ENCODE measurements at places on chromosomes 4 and X.

GRCh38 chrX:68652326-68653170 lies 5.1 kb downstream of the STARD8 start:
- no peak for DNase-seq

DNA sequence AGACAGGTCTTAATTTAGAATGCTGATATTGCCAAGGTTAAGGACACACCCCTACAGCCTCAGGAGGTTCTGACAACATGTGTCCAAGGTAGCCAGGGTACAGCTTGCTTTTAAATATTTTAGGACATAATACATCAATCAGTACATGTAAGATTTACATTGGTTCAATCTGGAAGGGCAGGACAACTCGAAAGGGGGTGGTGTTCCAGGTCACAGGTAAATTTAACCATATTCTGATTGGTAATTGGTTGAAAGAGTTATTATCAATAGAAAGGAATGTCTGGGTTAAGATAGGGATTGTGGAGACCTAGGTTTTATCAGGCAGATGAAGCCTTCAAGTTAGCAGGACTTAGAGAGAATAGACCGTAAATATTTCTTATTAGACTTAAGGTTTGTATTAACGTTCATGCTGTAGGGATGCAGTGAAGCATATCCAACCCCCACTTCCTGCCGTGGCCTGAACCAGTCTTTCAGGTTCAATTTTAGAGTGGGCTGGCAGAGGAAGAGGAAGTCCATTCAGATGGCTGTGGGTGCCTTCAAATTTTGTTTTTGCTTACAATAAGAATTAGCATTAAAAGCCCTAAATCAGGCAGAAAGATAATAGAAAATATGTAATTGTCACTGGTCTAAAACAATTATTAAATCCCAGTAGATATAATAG lies 136.5 kb upstream of the GALNTL6 start:
- no peak for DNase-seq

GRCh38 chr4:94486372-94486801 lies 34.6 kb downstream of the PDLIM5 start:
- DNase-seq, result peak; percentile 34

DNA sequence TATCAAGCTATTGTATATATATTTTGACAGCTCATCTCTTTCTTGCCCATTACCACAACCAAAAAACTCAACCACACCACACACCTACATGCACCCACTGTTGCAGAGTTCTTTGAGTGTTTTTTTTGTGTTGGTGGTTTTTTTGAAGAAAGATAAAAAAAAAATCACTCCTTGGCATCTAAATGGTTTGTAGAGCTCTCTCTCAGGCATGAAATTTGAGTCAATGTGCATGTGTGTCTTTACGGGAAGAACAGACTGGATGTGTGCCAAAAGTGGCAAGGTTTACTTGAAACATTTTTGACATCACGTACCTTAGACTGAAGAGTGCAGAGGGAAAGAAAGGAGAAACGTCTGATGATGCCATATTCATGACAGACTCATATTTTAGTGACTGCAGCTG lies 154.2 kb downstream of the FHIP1A start:
- no peak for DNase-seq

- no peak for DNase-seq
Observed at GRCh38 chr4:139754938-139755337, 89.3 kb downstream of the MGST2 start.

DNA sequence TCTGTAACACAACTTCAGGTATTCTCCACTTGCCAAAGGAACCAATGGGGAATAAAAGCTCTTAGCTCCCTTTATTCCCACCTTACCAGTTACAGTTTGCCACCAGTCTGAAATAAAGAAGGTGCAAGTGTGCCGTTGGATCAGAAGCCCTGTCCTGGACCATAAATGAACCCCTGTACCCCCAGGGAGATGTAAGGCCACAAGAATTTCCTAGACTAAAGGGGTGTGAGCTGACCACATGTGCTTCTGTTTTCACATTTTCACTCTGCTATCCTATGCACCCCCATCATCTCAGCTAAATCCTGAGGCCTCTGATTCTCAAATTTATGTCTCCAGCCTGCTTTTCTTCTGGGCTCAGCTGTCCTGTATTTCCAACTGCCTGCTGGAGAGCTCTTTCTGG lies 221.2 kb downstream of the SPRY1 start:
- no peak for DNase-seq

- DNase-seq, result no peak
Observed at GRCh38 chr4:188872809-188873208, 733.6 kb downstream of the TRIML1 start.

- peak; percentile 37 for DNase-seq
Observed at GRCh38 chrX:134664202-134664601, 5.9 kb upstream of the PLAC1 start.

DNA sequence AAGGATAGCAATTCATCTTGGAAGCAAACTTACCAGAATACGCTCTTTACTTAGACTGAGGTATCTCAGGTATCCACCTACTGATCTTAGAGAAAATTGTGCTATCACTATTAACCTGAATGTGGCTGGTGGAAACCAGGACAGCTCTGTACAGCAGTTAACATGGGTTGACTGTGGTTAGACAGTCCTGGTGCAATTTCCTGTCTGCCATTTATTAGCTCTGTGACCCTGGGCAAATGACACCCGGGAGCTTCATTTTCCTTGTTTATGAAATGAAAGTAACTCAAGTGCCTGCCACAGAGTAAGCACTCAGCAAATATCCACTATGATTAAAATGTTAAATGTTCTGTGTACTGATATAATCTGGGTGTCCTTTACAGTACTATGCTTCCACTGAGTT lies 60.0 kb downstream of the SMC1A start:
- DNase-seq, result no peak

DNA sequence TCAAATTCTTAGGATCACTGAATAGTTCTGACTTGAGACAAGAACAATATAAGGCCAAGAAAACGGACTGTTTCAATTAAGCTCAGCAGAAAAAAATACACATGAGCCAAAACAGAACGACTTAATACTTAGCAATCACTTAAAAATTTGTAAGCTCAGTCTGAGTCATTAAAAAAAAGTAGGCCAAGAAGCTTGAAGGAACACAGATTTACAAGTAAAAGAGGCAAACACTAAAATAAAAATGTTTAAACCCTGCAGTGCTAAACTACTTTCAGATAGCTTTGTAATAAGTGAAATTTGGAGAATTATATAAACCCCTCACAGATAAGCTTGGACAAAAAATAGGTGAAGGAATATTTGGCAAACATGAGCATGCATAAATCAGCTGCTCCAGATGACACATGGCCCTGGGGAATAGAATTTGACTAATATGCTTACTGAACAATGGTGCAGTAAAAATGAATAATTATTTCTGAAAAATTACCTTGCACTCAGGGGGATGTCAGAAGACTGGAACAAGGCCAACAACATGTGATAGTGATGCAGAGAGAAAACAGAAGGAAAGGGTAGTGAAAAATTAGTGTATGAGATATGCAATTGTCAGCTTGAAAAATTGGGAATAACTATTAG lies 49.6 kb downstream of the LNX1 start:
- peak; percentile 95 for DNase-seq

DNA sequence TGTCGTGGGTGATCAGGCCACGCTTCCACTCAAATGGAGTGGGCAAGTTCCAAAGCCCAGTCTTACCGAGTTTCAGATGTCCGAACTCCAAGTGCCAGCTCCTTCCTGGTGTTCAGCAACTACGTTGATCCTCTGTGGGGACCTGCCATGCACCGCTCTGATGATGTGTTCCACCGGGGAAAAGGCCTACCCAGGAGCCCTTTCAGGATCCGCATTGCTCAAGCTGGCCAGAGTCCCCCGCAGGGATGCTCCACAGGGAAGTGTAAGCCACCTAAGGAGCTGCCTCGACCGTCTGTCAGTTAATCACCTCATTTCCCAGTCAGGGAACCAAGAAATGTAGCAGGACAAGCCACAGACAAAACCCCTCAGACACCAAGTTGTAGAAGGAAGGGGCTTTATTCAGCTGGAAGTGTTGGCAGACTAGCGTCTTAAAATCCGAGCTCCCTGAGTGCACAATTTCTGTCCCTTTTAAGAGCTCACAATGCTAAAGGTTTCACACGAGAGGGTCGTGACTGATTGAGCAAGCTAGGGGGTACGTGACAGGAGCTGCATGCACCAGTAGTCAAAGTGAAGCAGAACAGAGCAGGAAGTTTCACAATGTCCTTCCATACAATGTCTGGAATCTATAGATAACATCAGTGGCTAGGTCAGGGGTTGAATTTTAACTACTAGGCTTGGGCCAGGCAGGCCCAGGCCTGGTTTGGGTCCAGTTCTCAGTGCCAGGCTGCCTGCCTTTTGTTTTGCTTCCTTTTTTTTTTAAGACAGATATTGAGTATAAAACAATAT lies 126.2 kb upstream of the ZDHHC15 start:
- no peak for DNase-seq

DNA sequence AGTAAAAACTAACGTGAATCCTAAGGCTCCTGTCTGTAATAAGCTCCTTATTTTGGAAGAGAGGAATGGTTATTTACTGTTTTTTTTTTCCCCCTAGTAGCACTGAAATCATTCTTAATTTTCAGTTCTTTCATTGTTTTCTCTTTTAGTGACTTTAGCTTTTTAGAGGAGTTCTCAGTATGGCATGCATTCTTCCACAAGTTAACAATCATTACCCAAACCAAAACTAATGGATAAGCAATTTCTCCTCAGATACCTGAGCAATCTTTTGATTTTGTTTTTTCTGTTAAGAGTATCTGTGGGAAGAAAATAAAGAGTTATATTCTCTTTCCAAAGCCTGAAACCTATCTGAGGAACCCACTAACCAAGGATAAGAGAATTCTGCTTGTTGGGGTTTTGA lies 16.7 kb upstream of the PPA2 start:
- no peak for DNase-seq

GRCh38 chrX:108735679-108736508 lies 469 bp downstream of the IRS4 start:
- DNase-seq, result peak; percentile 16

DNA sequence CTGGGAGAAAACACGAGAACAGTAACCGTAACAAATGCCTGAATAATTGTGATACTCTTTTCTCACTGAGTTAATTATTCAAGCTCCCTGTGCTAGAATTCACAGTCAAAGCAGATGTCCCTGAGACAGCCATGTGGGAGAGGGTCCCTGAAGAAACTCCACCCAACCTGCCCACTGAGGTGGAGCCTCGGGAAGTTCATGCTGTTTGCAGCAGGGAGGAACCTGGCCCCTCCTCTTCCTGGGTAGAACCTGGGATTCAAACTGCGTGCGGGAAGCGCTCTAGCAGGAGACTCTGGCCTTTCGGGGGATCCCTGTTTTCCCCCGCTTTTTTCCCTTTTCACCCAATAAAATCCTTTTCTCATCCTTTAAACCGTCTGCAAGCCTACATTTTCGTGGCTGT lies 20.2 kb upstream of the RHOH start:
- DNase-seq, result no peak
